T47D (cell line): ENCODE measurements at places on chromosomes 4 and X.

- no peak for DNase-seq
Measured at GRCh38 chrX:134369576-134369975, 90.4 kb upstream of the HPRT1 start.

DNA sequence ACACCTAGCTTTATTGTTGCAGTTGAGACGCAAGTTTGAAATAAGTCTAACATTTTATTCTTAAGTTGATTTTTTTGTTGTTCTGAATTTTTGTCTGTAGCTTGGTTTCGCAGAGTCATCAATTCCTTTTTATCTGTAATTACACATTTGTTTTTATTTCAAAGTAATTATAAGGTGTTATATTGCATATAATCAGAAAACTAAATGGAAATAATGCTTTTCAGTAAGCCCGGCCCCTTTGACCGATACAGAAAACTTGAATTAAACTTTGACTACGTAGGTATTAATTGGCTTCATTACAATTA lies 2.1 kb downstream of the KDM6A start:
- DNase-seq, result no peak

DNA sequence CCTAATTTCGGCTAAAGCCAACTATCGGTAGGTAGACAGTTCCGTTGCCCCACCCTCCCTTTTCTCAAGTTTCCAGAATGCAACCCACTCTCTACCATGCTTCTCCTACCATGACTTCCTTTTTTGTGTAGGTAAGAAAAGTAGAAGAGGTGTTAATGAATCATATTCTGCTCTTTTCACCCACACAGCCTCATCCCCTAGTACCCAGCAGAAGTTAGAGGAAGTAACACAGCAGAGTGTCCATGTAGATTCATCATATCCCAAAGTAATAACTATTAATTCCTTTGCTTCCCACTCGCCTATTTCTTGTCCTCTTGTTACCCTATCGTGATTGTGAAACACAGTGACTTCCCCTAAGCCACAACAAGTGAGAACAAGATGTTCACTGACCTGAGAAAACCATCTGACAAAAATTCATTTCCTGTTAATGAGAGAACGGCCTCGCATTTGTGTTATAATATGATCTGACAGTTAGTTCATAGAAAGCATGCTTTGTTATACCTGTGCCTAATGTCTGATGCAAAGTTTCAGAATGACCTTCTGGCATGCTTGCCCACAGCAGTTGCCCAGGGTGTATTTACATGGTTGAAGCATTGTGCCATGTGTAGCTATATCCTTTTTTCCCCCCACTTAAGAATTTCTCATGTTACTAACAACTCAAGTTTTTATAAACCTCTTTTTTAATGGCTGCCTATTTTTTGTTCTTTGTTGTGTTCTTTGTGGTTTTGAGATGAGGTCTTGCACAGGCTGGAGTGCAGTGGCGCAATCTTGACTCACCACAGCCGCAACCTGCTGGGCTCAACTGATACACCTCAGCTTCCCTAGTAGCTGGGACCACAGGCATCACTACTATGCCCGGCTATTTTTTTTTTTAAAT lies 185.6 kb downstream of the RAP1GDS1 start:
- no peak for DNase-seq

DNA sequence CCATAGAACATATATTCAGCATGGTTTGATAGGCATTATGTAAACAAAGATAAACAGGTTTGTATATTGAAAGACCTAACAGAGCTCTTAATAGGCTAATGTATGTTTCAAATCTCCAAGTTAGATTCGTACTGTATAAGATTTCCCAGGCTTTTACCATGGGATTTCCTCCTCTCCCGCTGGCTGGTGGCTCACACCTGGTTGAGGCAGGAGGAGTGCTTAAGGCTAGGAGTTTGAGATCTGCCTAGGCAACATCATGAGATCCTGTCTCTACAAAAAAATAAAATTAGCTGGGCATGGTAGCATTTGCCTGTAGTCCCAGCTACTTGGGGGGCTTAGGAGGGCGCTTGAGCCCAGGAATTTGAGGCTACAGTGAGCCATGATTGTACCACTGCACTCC lies 5.4 kb downstream of the CPE start:
- DNase-seq, result no peak

GRCh38 chr4:38489924-38490639 lies 173.9 kb upstream of the KLF3 start:
- no peak for DNase-seq

DNA sequence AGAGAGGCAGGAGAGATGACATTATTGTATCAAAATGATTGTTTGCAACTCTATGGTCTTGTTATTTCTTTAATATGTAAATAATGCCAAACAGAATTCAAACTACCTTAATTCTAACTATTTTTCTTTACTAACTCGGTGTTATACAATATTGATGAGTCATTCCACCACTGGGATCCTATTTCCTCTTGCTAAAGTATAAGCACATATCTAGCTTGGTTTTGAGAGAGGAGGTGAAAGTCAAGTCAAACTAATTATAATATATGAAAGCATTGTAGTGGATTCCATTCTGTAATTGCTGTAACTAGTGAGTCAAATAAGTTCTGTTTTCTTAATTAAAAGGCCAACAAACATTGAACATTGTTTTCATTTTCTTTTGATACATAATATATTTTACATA lies 837.6 kb downstream of the PDHA2 start:
- DNase-seq, result no peak

GRCh38 chr4:155795991-155796390 lies 37.2 kb downstream of the GUCY1B1 start:
- DNase-seq, result peak; percentile 3

GRCh38 chr4:536351-536972 lies 37.5 kb downstream of the PIGG start:
- DNase-seq, result no peak

GRCh38 chr4:124499261-124499660 lies 213.3 kb downstream of the ANKRD50 start:
- DNase-seq, result no peak

DNA sequence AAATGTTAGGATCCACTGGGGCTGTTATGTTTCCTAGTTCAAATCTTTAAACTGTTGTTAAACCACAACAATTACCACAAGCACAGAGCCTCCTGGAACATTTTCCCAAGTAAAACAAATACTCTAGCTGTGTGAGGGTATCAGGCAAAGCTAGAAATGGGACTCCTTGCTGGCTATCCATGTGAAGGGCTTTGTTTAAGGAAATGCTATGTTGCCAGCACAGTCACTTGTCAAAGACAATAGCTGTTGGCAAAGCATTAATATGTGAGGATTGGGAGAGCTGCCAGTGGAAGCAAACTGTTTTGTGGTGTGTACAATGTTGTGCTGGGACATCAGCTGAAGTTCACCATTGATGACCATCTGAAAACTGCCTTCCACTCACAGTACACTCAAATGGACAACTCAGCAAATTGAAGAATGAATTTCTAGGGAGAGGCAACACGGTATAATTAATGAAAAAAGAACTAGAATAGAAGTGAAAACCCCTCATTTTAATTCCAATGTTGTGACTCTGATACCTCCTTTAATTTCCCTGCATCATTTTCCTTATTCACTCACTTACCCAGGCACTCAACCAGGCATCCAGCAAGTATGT lies 100.8 kb downstream of the ANXA3 start:
- DNase-seq, result no peak

DNA sequence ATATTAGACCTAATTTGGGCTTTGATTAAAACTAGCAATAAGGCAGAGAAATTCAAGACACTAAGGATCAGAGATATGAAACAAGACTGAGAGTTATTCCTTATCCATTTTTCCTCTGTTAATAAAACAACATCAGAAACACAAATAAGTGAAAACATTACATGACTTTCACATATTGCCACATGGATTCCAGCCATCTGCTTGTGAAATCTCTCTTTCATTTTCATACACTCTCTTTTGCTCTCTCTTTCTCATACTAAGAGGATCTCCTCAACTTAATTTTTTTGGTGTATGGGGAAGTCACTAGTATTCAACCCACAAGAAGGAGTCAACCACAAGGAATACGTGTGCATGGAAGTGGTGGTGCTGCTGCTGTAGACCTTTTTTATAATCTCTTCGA lies 183.0 kb downstream of the LDB2 start:
- no peak for DNase-seq

GRCh38 chr4:70315928-70316327 lies 18.9 kb upstream of the CABS1 start:
- peak; percentile 23 for DNase-seq

- DNase-seq, result no peak
Measured at GRCh38 chr4:182513587-182514291, 270.5 kb downstream of the TENM3 start.

- DNase-seq, result no peak
Measured at GRCh38 chr4:73728091-73728741, 12.2 kb upstream of the CXCL8 start.

- no peak for DNase-seq
Measured at GRCh38 chrX:102745857-102746584, 25.5 kb downstream of the GPRASP3 start.

DNA sequence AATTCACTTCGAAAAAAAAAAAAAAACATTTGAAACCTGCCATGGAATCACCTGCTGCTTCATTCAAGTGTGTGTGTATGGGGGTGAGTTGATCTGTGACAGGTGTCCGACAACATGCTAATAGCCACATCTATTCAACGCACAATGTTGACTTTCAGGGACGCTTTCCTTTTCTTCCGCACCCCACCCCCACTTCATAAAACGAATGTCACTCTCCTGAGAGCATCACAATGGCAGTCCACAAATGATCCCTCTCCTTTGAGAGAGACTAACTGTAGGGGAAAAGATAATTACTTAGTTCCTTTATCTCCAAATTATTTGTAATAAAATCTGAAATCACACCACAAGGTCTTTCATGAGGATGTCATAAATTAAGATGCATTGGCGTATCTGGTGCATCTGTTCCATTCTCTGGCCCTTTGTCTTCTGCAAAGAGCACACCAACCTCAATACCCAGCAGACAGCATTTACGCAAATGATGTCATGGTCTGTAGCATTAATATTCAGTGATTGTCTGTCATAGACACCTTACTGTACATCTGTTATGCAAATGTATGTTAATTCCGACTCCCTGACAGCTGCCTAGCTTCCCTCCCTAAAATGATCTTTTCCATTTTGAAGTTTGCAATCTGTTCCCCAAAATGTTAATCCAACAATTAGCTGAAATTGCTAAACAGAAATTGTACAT lies 640.0 kb upstream of the BOD1L1 start:
- no peak for DNase-seq

GRCh38 chr4:102696758-102697157 lies 64.0 kb downstream of the MANBA start:
- DNase-seq, result no peak

GRCh38 chr4:167779864-167780263 lies 312.5 kb upstream of the ANXA10 start:
- DNase-seq, result no peak

DNA sequence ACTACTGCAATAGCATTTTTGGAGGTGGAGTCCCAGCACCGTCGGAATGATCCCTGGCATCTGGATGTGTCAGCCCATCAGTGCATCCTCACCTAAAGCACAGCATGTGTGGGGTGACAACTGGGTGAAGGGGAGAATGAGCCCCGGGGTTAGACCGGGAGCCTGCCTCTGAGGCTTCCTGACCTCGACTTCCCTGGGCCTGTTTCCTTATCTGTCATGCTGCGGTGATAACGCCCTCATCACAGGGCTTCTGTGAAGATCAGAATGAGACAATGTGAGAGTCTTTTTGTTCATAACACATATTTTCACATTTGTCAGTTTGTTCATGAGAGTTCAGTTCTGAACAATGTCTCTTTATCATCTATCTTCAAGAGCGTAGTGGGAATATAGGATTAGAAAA lies 31.1 kb upstream of the PDLIM3 start:
- no peak for DNase-seq

DNA sequence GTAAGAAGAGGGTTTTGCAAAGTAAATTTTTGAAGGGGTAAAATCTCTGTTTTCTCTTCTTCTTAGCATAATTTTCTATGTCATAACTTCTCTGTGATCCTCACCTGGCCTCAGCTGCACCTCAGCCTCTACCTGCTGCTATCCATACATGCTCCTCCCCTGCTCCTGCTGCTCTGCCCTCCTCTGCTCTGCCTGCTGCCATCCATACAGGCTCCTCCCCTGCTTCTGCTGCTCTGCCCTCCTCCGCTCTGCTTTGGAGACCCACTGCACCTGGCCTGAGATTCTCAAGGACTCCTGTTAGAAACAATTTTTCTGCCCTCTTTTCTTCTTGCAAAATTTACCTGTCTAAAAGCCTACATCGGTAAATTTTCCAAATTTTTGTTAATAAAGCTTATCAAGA lies 388.6 kb upstream of the PITX2 start:
- DNase-seq, result no peak

GRCh38 chrX:154373340-154374306 lies 811 bp downstream of the FLNA start:
- peak; percentile 80 for DNase-seq

DNA sequence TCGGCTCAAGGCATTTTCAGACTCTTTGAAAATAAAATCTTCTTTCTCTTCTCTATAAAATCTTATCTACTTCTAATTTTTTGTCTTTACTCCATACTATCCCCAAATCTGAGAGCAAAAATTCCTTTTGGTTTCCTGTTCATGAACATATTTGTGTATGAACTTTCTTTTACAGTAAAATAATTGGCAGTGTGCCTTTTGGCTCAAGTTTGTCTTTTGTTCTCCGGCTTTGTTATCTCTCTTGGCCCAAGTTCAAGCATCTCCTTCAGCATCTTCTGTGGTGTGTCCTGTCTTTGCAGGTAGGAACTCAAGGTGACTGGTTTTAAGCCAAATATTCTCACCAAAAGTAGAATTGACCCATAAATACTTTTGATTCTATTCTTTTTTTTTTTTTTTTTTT lies 276.6 kb upstream of the FAT1 start:
- DNase-seq, result no peak

GRCh38 chr4:53706422-53707032 lies 115.2 kb upstream of the LNX1 start:
- peak; percentile 63 for DNase-seq

DNA sequence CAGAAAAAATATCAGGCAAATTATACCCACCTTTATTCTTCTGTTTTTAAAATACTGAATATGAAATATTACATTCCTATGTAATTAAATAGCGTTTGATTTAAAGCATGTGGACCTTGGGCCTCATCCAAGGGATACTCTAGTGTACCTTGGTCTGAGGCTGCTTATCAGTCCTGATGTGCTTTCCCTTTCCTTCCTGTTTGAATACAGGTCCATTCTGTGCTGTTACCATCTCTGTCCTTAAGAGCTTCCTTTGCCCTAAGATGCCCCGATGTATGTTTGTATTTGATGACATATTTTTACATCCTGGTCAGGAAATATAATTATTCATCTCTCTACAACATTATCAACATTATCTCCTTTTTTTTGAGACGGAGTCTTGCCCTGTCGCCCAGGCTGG lies 24.1 kb downstream of the FAT4 start:
- DNase-seq, result no peak

DNA sequence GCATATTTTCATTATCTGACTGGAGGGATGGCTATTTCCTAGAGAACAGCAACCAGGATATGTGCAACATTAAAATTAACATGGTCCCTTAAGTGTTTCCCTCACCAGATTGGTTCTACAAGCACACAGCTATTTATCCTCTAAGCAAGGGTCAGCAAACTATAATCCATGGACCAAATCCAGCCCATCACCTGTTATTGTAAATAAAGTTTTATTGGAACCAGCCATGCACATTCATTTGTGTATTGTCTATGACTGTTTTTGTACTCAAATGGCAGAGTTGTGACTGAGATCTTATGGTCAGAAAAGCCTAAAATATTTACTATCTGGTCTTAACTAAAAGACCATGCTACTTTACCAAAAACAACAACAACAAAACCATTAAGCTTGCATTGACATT lies 77.9 kb downstream of the AMELX start:
- no peak for DNase-seq

GRCh38 chrX:64186974-64187761 lies 18.3 kb downstream of the AMER1 start:
- no peak for DNase-seq
